ENCODE measurements at places on chromosomes 7 and 10.

GRCh38 chr7:91814189-91814588 lies 66.3 kb downstream of the MTERF1 start:
- DNase-seq: no peak

- DNase-seq: no peak
These were observed 58.2 kb downstream of the SORBS1 start for GRCh38 chr10:95503001-95503400.

GRCh38 chr7:108525327-108525984 lies 479 bp downstream of the PNPLA8 start:
- DNase-seq: peak; percentile 83

GRCh38 chr10:129580010-129580409 lies 113.0 kb downstream of the MGMT start:
- no peak for DNase-seq

GRCh38 chr7:130649004-130649790 lies 19.4 kb downstream of the COPG2 start:
- no peak for DNase-seq

All from GDM1 (cell line).